ENCODE measurements at places on chromosomes 12 and 14.

DNA sequence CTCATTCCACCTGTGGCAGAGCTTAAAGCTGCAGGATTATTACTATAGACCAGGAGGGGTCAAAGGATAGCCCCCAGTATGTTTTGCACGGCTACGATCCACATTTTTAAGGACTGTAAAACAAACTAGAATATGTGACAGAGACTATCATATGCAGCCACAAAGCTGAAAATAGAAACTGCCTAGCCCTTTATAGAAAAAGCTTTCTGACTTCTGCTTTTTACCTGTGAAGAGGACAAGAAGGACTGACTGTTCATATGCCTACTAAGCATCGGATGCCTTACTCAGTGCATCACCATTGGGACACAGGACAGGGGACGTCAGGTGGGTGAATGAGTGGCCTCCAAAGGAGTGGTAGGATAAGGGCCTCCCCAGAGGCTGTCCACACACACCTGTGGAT lies 29.8 kb downstream of the SPTB start:
- DNase-seq = no peak

- no peak for DNase-seq
These were observed 170.1 kb upstream of the PDZRN4 start for GRCh38 chr12:41018010-41018409.

GRCh38 chr12:4117386-4118016 lies 156.1 kb upstream of the CCND2 start:
- DNase-seq = no peak

GRCh38 chr12:104048811-104049210 lies 1.2 kb downstream of the GLT8D2 start:
- no peak for DNase-seq

GRCh38 chr14:106528717-106529116 lies 1002.3 kb downstream of the TMEM121 start:
- no peak for DNase-seq

DNA sequence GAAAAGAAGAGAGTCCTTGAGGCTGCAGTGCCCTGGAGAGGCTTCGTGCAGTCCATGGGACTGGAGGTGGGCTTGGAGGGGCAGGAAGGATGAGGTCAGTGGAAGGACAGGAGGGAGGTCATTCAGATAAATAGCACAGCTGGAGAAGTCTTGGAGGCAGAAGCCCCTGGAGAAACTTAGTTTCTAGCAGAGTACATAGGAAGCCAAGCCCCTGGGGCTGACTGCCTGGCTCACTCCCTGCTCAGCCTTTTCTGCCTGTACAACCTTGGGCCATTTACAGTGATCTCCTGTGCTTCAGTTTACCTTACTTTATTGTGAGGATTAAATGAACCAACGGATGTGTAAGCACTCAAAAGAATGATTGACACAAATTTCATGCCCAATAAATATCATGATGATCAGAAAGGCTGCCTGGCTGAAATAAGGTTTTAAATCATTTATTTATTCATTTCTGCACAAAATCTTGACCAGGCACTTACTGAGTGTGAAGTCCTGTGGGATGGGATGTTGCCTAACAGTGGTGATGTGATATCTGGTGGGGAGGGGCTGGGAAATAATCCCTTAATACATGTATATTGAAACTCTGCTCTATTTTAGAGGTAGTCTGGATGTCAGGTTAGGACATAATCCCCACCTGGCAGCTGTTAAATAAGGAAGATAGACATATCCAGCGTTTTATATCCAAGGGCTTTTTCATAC lies 54.3 kb downstream of the PLEKHG7 start:
- no peak for DNase-seq

DNA sequence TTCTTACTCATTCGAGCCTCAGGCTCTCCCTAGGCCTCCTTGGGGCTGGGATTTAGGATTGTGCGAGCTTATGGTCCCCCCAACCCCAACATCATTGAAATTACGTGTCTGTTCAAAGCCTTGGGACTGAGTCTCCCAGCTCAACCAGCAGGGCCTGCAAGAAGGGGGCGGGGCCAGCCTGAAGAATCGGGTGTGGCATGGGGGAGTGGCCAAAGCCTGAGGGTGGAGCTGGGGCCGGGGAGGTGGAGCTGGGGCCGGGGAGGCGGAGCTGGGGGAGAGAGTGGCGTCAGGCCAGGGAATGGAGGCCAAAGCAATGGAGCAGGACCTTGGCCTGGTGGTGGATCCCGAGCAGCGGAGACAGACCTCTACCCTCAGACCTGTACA lies 24.3 kb upstream of the HSPB8 start:
- no peak for DNase-seq

- no peak for DNase-seq
These were observed 137.5 kb downstream of the CNTN1 start for GRCh38 chr12:40829738-40830144.

DNA sequence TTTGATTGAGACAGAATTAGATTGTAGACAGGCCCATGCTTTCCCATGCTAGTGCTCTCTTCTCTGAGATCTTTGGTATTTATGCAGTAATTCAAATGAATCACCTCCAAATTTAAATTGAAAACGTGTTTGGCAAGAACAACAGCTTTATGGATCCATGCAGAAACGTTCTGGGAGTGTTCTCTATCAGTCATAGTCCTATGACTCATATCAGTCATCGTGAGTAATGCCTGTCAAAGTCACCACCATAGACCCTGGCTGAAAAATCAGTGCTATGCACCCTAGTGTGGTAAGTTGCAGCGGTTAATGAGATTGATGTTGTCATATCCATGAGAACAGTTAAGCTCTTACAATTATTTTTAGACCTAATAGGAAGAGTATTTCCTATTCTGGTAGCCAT lies 90.1 kb upstream of the FOXG1 start:
- no peak for DNase-seq

- no peak for DNase-seq
These were observed 63.3 kb downstream of the TBX5 start for GRCh38 chr12:114342656-114343055.

DNA sequence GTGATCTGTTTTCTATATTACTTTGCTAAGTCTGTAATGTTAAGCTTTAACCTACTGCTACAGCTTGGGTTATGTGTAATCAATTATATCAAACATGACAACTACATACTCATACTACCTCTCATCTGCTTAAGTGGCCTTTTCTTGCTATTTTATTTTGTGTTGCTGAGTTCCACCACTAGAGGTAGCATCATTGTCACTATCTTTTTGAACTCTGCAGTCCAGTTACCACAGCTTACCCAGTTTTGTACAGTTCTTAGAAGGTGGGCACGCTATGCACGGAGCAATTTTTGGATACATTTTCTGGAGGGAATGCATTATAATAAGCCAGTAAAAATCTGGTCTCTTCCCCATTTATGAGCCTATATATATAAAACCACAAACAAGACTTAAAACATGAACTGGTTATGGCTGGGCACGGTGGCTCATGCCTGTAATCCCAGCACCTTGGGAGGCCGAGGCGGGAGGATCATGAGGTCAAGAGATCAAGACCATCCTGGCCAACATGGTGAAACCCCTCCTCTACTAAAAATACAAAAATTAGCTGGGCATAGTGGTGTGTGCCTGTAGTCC lies 48.5 kb downstream of the SAV1 start:
- peak; percentile 16 for DNase-seq

- no peak for DNase-seq
These were observed 157.7 kb downstream of the SLC15A5 start for GRCh38 chr12:16119618-16120415.

DNA sequence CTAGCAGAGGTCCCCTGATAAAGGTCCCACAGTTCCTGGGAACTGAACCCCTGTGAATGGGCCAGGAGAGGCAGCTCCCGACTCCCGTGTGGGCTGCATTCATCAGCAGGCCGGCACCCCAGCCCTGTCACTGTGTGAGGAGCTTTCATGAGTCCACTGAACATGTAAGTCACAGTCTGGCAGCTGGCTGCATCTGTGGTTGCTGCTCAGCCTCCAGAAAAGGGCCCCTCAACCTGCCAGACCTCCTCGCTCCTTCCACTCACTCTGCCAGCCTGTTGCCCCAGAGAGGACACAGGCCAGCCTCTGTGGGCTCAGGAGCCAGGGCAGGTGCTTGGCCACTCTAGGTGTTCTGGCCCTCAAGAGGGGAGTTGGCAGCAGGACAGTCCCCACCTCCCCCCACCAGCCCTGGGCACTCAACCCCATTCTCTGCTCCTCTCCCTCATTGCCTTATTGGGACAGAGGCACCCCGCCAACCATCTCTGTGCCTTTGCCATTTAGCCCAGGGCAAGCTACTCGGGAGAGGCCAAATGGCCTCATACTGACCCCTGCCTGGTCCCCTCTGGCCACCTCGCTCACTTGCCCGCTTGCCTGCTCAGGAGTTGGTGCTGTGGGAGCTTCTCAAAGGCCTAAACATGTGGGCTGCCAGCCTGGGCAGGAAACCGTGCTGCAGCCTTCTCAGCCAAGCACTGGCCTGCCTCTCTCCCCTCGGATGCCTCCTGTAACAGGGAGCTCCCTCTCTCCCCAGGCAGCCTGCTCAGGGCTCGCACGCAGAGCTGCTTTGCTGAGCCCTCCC lies 1.9 kb downstream of the RTL1 start:
- DNase-seq = no peak
